ENCODE measurements at places on chromosomes 5 and 9.
A peak's percentile ranks its signal among the peaks of the same experiment; 100 is the strongest.

GRCh38 chr9:98121058-98121457 lies 2.0 kb upstream of the TRIM14 start:
- no peak for DNase-seq

- DNase-seq, result peak; percentile 92
Observed at GRCh38 chr9:111805830-111806241, 11.1 kb upstream of the SHOC1 start.

GRCh38 chr5:125465703-125466102 lies 719.3 kb upstream of the ZNF608 start:
- no peak for DNase-seq

DNA sequence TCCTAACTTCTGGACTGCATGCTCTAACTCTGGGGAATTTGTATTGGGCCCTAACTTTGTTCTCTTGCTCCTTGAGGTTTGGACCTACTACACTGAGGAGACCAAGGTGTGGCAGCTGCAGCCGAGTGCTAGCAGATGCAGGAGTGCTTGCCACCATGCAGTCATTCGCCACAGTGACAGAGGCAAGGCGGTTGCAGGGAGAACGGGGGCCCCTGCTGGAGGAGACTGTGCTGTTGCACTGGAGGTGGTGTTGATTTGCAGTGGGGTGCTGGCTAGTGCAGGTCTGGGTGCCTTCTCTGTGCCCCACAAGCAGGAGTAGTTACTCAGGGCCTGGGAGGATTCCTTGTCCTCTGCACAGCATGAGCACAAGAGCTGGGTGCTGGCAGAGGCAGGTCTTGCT lies 22.4 kb upstream of the DIRAS2 start:
- no peak for DNase-seq

DNA sequence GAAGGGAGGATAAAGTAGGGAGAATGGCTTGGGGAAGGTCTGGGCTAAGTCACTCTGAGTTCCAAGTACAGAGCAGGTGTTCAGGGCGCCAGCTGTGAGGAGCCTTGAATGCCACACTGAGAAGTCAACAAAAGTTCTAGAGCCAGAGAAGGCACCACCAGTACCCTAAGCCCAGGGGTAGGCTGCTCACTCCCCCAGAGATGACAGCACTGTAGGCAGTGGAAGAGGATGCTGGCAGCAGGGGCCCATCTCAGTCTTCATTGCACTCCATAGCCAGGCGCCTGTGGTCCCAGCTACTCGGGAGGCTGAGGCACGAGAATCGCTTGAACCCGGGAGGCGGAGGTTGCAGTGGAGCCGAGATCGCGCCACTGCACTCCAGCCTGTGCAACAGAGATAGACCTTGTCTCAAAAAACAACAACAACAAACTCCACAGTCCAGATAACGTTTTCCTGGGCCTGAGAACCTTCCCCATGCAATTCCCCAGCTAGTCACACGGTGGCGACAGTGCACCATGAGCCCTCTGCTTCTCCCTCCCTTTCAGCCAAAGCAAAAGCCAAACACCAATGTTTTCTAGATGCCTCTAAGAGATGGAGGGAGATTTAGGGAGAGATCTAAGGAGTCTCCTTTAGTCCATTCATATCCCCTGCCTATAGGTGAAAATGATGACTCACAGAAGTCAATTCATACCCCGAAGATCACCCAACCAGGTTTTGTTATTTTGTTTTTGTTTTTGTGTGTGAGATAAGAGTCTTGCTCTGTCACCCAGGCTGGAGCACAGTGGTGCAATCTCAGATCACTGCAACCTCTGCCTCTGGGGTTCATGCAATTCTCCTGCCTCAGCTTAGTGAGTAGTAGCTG lies 19.8 kb upstream of the NSD1 start:
- DNase-seq, result peak; percentile 72

GRCh38 chr5:96501991-96502646 lies 69.1 kb upstream of the PCSK1 start:
- no peak for DNase-seq

- no peak for DNase-seq
Observed at GRCh38 chr9:5552301-5552700, 42.0 kb downstream of the PDCD1LG2 start.

- no peak for DNase-seq
Observed at GRCh38 chr5:140591747-140592372, 27.2 kb downstream of the SLC35A4 start.

DNA sequence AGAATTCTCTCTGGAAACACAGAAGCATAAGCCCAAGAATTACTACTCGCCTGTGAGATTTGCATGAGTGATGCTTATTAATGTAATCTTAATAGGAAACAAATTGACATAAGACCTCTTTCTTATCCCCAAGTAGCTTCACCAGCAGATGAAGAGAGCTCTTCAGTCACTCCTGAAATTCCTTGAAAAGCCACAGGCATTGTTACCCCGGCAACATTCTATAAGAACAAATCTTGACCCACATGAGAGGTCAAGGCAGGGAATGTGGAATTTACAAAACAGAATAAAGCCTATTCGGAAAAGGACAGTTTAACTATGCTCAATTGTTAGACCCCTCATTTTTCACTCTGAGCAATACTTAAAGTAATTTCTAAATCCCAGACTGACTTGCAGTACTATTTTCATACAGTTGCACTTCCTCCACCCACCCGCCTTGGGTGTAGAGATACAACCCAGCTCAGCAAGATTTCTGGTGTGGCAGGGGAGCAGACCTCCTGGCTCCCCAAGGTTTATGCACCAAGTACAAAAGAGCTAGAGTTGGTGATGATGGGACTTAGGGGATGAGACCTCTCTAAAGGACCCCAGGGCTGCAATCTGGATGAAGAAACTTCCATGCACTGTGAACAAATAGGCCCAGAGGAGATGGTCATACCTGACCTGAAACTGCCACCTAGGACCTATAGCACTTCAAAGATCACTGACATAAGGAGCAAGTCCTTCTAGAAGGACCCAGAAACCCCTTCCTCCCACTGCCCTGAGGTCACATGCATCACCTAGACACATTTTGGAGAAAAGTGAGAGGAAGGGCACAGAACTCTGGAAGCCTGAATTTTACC lies 242.1 kb downstream of the ZNF608 start:
- no peak for DNase-seq

- no peak for DNase-seq
Observed at GRCh38 chr5:150623152-150623877, 17.1 kb upstream of the SYNPO start.

- DNase-seq, result no peak
Observed at GRCh38 chr5:15065091-15065490, 193.5 kb upstream of the ANKH start.

- no peak for DNase-seq
Observed at GRCh38 chr5:41761663-41762062, 108.6 kb downstream of the OXCT1 start.

DNA sequence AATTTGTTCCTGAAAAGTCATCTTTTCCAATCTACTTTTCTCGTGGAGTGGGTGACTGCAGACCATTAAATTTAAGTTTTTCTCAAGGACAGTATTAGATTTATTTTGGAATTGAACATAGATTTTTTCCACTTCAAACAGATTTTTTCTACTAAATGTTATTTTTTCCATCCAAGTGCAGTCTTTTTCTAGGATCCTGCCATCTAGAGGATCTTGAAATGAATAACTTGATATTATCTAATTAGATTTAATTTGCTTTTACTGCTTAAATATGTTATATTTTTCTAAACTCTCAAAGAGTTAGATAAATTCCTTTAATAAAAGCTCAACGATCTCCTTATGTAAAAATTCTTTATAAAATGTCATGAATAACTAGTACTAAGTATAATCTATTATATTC lies 136.9 kb upstream of the PRR16 start:
- no peak for DNase-seq

DNA sequence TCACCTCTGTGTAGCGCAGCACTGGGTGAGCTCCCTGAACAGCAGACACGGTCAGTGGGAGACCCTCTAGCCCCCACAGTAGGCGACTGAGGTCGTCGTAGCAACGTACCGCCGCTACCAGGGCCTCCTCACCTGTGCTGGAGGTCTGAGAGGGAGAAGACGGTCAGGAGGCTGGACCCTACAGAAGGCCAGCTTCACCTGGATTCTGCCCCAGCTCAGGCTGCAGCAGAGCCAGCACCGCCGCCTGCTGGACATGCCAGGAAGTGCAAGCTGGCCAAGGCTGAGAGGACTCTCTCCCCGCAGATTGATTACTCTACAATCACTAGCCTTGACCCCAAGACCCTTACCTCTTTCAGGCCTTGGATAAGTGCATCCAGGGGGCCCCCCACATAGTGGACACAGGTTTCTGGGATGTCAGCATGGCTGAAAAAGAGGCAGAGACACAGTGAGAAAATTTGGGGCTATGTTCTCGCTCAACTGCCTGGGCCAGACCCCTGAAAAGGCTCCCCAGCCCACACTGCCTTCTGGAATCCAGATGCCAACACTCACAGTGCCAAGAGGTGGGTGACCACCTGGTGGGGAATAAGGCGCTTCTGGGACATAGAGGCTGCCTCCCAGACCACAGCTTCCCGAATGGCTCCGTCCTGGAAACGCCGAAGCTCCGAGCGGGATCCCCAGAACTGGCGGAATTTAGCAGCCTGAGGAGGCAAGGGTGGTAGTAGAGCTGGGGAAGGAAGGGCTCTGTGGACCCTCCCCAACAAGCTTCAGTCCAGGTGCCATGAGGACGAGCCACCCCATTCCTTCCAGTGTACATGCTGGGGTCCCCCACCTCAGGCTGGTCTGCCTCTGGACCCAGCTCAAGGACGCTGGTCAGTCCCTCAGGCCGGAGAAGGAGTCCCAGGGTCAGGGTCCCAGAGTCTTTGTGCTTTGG lies 6.9 kb downstream of the NOL6 start:
- DNase-seq, result peak; percentile 30

DNA sequence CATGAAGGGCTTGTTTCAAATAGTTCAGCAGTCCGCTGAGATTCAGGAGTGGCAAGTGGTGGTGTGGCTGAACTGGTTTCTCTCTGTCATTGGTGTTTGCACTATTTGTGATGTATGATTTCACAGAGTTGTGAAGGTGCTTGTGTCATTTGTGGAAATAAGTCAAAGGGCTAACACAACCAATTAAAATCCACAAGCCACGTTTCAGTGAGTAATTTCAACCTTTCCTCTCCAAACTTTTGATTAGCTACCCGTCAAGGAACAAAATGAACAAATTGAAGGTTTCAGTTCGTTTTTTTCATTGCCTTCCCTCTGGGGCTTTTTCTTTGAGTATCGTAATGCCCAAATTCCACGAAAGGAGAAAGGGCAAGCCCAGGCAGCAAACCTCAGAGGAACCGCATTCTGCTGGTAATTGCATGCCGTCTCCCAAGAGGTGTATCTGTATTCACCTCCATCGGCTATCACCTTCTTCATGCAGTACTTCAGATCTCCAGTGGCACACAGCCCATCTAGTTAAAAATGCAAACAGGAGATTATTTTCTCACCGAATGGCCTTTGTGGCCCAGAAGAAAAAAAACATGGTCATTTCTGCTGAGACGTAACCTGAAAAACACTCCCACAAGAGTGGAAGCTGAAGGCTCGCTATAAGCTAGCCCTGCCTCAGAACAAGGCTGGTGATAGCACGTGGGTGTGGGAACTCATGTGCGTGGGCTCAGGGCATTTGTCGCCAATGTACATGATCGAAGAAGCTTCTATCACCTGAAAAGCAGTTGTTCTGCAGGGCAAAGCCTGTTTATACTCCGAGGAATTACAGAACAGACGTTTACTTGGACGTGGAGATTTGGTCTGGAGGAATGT lies 197.1 kb downstream of the NR3C1 start:
- DNase-seq, result no peak

- DNase-seq, result no peak
Observed at GRCh38 chr5:116872986-116873385, 298.4 kb upstream of the SEMA6A start.
